Fibroblast of skin of left biceps (primary cell): ENCODE measurements at places on chromosomes 12 and 14.

DNA sequence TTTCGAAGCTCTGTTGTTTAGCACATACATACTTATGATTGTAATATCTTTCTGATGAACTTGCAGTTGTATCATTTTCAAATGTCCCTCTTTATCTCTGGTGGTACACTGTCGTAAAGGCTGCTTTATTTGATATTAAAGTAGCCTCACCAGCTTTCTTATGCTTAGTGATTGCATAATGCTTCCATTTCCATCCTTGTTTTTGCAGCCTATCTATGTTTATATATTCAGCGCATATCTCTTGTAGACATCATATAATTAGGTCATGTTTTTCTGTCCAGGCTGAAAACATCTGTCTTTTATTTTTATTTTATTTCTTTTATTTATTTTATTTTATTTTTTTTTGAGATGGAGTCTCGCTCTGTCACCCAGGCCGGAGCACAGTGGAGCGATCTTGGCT is 34.6 kb downstream of the ACAD10 start:
- DNase-seq, result no peak

GRCh38 chr14:21509432-21510143 is 1.6 kb downstream of the METTL3 start:
- no peak for DNase-seq

DNA sequence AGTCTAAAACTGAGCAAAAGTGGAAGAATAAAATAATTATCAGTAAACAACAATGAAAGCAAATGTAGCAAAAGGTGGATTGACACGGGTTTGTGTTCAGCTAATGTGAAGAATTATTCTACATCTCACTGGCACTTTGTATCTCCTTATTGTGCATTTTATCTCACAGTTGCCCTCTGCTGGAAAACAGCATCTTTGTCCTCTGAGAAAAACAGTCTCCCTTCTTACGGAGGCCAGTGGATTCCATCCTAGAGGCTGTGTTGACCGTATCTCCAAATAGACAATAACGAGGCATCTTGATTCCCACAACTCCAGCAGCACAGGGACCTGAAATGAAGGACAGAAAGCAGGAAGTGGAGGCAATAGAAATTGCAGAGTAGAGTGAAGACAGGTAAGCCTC is 51.3 kb upstream of the PLBD1 start:
- no peak for DNase-seq

DNA sequence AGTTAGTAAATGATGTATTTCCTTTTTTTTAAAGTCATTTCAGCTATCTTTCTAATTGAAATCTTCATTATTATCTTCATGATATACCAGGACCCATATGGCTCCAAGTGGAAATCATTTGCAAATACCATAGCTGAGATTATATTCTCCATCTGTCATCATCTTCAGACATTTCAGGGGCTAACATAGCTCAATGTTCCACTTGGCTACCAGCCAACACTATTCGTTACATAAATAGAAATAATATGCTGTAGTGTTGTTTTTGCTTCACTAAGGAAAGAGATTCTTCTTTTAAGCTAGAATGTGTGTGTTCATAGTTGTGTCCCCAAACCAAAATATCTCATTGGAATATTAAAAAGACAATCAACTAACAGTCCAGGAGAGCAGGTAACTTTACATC is 225.1 kb downstream of the DIO2 start:
- DNase-seq, result no peak

DNA sequence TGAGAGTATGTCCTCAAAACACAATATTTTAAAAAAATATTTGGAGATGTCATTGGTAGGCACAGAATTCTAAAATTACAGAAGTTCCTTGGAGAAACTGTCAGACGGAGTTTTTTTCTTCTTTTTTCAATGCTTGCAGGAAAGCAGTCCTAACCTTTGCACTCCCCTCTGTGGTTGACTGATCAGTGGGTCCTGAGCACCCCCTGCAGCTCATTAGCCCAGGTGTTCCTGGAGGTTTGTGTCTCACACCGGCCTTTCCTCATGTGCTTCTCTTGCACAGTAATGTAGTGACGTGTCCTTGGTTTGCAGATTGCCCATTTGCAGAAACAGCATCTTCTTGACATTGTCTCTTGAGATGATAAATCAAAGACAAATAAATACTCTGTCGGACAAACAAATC is 513.0 kb downstream of the TMEM121 start:
- DNase-seq, result no peak

GRCh38 chr12:19574601-19575000 is 135.3 kb downstream of the AEBP2 start:
- no peak for DNase-seq

DNA sequence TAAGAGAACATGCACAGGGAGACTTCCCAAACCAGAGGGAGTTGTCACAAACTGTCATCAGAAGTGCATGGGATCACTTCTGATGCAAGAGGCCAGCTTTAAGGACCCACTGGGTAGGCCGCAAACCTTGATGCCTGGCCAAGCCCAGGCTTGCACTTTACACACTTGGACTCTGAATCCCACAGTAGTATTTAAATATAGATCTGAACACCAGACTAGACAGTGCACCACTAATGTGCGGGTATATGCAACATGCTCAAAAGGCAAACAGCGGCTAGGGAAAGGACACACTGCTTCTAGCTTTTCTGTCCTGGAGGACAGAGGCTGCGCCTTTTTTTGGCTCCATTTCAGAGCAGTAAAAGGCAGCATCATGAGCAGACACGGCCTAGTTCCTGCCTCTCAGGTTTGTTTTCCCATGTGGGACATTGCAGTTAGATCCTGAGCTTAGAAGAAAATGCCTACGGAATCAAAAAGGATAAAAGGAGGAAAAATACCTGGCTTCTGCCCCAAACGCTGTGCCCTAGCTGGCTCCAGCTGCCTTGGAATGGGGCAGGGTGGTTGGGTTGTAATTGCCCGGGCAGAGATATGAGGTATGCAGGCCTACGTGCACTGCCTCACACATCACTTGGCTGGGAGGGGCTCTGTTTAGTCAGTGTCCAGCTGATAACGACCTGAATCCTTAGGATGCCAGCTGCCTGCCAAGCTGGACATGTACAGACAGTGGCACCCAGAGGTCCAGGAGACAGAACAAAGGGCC is 84.5 kb upstream of the EGLN3 start:
- DNase-seq, result no peak

- DNase-seq, result no peak
Observed at GRCh38 chr14:33451211-33451610, 499.7 kb downstream of the EGLN3 start.

DNA sequence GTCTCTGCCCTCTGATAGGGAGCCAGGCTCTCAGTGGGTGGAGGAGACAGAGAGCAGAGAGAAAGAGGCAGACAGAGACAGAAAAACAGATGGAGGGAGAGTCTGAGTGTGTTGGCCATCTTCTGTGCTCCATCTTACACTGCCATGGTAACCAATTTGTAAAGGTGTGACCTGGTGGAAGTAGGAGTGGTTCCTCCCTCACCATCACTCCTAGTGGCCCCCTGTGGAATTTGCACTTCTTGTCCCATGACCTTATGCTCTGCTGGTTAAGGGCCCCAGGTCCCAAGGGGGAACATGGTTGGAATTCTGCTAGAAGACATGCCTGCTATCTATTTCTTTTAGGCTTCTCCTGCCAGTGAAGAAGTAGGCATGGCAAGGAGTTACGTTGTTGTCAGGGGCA is 376.7 kb upstream of the CCDC196 start:
- DNase-seq, result no peak

DNA sequence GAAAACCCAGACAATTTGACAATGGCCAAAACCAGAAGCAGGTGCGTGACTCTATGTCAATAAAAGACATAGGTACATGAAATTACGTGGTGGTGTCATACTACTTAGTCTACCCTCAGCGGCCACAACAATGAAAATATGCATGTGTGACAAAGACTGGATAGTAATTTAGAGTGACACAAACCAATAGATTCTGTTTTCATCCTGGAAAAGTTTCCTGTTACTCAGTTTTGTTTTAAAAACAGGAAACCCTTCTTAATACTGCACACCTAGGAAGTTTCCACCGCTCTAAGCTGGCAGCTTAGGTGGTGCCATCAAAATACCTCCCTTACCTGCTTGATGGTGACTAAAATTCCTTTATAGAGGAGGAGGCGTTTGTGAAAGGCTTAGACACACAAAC is 15.1 kb downstream of the POU6F1 start:
- DNase-seq, result no peak

GRCh38 chr14:75440733-75441477 is 13.1 kb downstream of the JDP2 start:
- DNase-seq, result peak; percentile 46

DNA sequence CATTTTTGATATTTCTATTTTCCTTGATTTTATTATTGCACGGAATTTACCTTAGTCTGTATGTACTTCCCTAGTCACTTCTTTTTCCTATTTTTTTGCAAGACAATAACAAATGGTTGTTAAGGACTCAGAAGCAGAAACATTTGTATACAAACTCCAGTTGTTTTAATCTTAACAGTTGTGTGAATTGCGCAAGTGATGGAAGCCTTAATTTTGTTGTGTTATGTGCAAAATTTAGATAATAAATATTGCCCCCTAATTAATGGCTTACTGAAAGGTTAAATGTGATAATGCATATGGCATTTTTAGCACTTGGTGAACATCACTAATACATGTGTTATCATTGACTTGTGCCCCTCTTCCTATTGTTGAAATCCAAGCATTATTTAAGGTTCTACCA is 82.0 kb downstream of the MGAT4C start:
- no peak for DNase-seq

DNA sequence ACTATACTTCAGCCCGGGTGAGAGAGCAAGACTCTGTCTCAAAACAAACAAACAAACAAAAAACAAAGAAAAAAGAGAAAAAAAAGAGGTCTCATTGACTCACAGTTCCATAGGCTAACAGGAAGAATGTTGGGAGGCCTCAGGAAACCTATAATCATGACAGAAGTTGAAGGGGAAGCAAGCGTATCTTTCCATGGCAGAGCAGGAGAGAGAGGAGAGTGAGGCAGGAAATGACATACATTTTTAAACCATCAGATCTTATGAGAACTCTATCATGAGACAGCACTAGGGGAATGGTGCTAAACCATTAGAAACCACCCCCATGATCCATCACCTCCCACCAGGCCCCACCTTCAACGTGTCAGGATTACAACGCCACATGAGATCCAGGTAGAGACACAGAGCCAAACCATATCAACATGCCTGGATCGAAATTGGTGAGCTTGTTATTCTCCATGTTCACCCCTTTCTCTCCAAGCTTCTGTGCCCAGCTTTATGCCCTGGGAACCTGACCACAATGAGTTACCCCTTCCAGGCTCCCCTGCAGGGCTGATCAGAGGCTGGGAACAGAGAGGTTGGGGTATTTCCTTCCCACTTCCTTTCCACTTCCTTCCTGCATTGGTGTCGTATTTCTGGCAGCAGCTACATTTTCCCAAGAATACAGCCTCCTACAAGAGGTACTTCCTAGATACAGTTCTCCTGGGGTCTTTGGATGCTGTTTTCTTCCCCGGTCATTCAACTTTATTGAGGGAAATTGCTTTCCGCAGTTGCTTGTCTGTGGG is 219.3 kb upstream of the FLRT2 start:
- DNase-seq, result no peak

GRCh38 chr14:44609201-44609600 is 102.1 kb upstream of the FSCB start:
- no peak for DNase-seq

DNA sequence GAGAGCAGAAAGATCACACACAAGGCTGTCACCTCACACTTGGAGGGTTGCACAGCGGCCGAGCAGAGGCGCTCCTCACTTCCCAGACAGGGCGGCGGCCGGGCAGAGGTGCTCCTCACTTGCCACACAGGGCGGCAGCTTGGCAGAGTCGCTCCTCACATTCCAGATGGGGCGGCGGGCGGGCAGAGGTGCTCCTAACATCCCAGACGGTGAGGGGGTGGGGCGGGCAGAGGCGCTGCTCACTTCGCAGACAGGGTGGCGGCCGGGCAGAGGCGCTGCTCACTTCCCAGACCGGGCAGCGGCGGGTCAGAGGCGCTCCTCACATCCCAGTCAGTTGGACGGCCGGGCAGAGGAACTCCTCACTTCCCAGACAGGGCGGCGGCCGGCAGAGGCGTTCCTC is 9.1 kb downstream of the TMBIM4 start:
- no peak for DNase-seq

DNA sequence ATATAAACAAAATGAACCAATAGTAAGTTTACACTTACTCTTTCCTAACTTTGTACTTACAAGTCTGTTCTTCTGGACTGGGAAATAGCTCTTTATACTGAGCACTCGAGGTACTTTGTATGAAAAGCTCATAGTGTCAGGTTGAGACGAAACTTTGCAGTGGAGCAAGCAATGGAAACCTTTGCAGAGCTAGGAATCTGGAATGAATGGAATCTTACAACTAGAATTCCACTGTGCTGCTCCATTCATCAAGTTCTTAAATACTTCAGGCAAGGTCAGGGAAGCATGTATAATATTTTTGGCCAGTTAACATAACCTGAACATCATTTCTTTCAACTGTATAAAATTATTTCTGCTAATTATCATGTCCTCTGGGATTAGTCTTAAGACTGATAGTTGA is 1327.5 kb upstream of the FLRT2 start:
- no peak for DNase-seq

DNA sequence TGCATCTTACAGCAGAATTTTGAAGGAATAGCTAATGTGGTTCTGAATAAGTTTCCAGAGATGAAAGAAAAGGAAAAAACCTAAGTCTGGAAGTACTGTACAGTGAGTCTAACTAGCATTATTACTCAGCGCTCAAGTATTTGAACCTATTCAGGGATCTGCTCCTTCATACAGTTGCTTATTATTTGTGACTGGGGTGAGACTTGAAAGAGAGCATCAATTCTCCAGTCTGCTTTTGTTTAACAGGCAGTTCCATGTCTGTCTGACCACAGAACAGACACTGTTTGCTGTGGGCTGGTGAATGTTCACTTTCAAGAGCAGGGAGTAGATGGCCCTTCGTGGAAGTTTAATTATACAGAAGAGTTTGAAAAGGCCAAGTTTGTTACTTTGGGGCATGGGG is 9.3 kb downstream of the ETV6 start:
- peak; percentile 75 for DNase-seq

DNA sequence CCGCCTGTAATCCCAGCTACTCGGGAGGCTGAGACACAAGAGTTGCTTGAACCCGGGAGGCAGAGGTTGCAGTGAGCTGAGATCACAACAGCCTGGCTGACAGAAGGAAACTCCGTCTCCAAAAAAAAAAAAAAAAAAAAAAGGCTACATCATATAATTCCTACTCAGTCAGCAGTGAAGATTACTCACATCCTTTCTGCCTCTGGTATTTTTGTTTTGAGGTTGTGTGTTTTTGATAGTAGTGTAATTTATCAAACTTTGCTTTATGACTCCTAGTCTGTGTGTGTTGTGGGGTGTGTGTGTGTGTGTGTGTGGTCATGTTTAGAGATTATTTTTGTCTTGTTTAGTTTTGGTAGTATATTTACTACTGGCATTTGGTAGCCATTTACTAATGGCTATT is 29.8 kb upstream of the DLGAP5 start:
- peak; percentile 26 for DNase-seq

- no peak for DNase-seq
Observed at GRCh38 chr12:55041345-55042055, 21.7 kb downstream of the NEUROD4 start.

- DNase-seq, result no peak
Observed at GRCh38 chr14:103749860-103750259, 34.2 kb downstream of the ZFYVE21 start.

- DNase-seq, result no peak
Observed at GRCh38 chr14:29376237-29376636, 551.4 kb downstream of the PRKD1 start.

GRCh38 chr12:71935594-71935993 is 3.1 kb upstream of the TPH2 start:
- DNase-seq, result no peak

GRCh38 chr12:95624589-95624988 is 73.3 kb upstream of the USP44 start:
- DNase-seq, result no peak
